ENCODE measurements at places on chromosomes 13 and 19. TPM values are rescaled to one million over a fixed set of nuclear protein-coding genes. Genes with fewer than 3 reads are reported as not detected.

PIK3R2 gene
- 26.4 TPM for total RNA-seq

ZNF132 gene
- total RNA-seq, result 1.5 TPM

SIGLEC11 gene
- total RNA-seq, result 0.40 TPM

DNA sequence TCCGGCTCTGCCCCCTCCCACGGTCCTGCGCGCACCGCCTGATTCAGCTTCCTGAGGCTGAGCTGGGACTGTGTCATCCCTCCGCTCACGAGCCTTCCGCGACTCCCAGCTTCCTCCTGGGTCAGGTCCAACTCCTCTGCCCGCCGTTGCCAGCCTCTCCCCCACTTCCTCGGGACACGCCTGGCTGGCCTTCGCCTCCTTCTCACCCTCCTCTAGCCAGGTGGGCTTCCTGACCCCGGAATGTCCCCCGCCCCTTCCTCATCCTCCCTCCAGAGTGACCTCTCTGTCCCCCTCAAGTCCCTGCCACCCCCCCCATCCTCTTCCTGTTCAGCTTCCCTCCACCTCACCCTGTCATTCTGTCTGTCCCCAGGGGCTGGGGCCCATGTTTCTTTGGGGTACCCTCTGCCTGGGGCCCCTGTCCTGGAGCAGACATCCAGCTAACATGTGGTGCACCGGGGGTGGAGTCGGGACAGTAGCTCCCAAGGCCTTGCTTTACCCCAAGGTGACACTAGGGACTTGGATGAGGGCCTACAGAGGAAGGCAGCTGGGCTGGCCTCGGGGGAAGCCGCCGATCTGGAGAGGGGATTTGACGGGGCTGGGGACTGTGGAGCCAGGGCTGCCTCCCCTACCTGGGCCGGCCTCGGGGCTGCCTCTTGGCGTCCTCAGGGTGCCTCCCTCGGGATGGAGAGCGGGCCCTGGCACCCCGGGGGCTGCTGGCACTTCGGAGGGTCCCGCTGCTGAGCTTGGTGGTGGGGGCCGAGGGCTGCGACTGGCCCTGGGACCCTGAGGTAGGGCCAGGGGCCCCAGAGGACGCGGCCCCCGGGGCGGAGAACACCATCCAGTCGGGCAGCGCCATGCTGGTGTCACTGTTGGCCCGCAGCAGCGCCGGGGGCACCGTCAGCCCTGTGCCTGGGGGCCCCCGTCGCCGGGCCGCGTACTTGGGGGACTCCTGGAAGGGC is 16.5 kb downstream of the SHANK1 start:
- H3K27me3 ChIP-seq, result no peaks in the 10 kb centered on the region
- no peak for DNase-seq
- H3K27ac ChIP-seq, result no peak overlapping the region
- no peaks in the 10 kb centered on the region for H3K4me1 ChIP-seq
- H3K36me3 ChIP-seq, result no peaks in the 10 kb centered on the region

DNA sequence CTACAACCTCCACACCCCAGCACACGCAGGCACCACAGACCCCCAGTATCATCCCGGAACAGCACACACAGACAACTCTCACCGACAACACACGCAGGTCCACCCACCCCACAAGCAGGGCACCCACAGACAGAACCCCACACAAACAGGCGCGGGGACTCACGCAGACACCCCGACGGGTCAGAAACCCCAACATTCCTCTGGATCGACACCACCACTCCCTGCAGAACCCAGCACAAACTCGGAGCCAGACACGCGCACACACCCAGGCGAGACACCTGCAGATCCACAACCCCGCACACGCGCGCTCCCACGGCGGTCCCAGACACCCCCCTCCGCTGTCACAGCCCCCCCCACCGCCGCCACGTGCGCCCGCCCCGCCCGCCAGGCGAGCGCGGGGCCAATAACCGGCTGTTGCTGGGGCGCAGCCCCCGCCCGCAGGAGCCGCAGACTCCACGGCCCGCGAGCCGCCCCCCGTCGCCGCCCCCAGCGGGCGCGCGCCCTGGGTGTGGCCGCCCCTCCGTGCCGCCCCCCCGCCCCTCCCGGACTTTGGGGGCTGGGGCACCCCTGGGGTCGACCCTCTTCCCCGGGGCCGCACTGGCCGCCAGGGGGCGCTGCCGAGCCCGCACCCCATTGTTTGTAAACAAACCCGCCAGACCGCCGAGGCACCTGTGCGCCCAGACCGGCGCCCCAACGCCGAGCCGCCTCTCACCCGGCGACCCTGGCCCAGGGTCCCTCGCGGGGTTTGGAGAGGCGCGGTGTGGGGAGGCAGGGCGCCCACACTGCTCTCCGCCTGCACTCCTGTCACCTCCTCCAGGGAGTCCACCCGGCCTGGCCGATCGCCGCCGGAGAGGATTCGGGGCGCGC is 712 bp downstream of the BBC3 start:
- peak; percentile 89 for DNase-seq
- no peaks in the 10 kb centered on the region for H3K36me3 ChIP-seq
- H3K27me3 ChIP-seq, result no peaks in the 10 kb centered on the region
- H3K4me1 ChIP-seq, result peaks cover 59% of the 10 kb centered on the region
- peak overlapping the region; percentile 84 for H3K27ac ChIP-seq
- H3K4me3 ChIP-seq, result peak overlapping the region; percentile 74

Measured in natural killer cell (primary cell).